NCI-H1694 (cell line): ENCODE measurements at places on chromosomes 16 and 17.

DNA sequence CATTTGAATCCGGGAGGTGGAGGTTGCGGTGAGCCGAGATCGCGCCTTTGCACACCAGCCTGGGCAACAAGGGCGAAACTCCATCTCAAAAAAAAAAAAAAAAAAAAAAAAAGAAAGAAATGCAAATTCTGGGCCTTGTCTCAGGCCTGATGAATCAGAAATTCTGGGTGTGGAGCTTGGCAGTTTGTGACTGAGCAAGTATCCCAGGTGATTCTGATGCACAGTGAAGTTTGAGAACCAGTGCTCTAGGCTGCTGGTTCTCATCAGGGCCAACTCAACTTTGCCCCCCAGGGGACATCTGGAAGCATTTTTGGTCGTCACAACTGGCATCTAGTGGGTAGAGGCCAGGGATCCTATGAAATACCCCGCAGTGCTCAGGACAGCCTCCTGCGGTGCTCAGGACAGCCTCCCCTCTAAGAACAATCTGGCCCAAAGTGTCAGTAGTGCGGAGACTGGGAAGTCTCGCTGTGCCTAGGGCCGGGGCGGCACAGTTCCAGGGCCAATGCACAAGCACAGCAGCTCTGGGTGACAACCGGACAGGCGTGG is 55.9 kb downstream of the SDK2 start:
- no peak for DNase-seq

DNA sequence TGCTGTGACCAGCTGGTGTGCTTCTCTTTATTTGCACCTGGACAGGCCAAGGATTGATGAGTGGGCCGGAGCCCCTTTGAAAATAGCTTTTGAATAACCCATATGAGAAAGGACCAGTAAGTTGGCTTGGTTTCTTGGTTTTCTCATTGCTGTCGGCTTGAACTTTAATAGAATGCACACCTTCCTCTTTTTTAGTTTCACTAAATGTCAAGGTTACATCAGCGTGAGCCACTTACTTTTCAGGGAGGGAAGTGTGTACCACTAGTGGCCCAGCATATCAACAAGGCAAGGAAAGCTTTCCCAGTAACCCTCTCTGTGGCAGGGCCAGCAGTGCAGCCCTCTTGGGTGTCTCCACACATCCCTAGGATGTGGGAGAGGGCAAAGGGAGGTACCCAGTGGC is 433.3 kb downstream of the CA10 start:
- no peak for DNase-seq

DNA sequence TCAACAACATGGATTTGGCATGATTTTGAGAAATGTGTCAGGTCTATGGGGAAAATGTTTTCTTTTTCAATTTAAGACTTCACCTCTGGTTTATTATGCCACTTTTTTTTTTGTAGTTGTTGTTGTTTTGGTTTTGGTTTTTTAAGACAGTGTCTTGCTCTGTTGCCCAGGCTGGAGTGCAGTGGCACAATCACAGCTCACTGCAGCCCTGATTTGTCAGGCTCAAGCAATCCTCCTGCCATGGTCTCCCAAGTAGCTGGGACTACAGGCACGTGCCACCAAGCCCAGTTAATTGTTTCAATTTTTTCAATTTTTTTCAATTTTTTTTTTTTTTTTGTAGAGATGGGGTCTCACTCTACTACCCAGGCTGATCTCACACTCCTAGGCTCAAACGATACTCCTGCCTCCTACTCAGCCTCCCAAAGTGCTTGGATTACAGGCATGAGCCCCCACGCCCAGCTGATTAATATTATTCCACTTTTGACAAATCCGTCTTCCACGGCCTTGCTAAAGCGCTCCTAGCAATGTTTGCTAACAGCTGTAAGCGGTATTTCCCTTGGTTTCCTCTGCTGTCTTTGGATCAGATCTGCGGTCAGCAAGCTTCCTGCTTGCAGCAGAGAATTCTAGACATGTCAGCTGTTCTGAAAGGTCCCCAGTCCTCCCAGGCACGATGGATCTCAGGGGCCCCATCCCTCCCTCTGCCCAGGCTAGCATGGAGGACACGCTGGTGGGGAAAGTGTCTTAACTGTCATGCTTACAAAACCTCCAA is 7.0 kb upstream of the MILR1 start:
- no peak for DNase-seq

GRCh38 chr17:61202564-61202963 is 197.1 kb upstream of the TBX2 start:
- no peak for DNase-seq

GRCh38 chr17:39115135-39115534 is 36.3 kb downstream of the PLXDC1 start:
- no peak for DNase-seq

DNA sequence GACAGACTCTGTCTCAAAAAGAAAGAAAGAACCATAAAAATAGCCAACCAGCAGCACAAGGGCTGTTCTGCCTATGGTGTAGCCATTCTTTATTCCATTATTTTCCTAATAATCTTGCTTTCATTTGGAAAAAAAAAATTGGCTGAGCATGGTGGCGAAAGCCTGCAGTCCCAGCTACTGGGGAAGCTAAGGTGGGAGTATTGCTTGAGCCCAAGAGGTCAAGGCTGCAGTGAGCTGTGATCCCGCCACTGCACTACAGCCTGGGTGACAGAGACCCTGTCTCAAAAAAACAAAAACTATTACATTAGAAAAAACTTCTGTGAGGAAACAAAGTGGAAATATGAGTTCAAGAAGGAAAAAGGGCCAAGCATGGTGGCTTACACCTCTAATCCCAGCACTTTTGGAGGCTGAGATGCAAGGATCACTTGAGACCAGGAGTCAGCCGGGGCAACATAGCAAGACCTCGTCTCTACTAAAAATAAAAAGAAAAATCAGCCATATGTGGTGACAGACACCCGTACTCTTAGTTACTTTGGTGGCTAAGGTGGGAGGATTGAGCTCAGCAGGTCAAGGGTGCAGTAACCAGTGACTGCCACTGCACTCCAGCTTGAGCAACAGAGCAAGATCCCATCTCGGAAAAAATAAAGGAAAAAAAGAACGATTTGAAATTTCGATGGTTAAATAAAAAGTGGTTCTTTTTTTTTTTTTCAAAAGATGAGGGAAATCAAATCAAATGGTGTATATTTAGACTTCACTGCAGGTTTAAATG is 2.5 kb downstream of the DCAKD start:
- DNase-seq = no peak

DNA sequence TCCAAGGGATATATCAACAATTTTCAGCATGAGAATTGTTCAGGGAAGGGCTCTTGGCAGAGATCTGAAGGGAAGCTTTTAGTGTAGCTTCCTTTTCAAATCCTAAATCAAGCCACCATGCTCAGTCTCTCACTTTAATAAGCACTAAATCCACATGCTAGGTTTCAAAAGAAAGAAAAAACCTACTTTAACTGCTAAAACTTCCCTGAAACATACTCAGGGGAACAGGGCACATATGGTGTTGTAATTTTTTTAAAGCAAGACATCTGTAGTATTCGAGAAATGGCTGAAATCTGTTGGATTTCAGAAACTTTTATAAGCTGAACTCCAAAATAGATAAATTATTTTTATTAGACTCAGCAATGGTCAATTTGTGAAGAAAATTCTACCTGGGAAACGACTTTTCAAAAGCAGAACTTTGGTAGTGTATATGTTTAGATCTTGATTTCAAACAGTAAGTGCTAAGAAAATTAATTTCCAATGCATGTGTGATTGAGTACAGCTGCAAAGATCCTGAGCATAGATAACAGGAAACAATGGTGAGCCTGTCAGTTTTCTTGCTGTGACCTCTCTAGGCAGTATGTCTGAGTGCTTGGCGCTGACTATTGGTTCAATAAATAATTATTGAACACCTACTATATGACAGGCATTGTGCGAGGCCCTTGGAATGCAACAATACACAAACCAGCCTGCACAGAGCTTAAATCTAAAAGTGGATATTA is 804.5 kb upstream of the SOX9 start:
- no peak for DNase-seq

DNA sequence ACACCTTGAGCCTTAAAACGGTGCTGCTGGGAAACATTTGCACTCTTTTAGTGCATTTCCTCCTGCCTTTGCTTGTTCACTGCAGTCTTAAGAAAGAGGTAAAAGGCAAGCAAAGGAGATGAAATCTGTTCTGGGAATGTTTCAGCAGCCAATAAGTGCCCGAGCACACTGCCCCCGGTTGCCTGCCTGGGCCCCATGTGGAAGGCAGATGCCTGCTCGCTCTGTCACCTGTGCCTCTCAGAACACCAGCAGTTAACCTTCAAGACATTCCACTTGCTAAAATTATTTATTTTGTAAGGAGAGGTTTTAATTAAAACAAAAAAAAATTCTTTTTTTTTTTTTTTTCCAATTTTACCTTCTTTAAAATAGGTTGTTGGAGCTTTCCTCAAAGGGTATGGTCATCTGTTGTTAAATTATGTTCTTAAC is 4.4 kb downstream of the SOX9 start:
- no peak for DNase-seq

GRCh38 chr16:27326738-27327585 is 13.2 kb downstream of the IL4R start:
- DNase-seq = no peak

DNA sequence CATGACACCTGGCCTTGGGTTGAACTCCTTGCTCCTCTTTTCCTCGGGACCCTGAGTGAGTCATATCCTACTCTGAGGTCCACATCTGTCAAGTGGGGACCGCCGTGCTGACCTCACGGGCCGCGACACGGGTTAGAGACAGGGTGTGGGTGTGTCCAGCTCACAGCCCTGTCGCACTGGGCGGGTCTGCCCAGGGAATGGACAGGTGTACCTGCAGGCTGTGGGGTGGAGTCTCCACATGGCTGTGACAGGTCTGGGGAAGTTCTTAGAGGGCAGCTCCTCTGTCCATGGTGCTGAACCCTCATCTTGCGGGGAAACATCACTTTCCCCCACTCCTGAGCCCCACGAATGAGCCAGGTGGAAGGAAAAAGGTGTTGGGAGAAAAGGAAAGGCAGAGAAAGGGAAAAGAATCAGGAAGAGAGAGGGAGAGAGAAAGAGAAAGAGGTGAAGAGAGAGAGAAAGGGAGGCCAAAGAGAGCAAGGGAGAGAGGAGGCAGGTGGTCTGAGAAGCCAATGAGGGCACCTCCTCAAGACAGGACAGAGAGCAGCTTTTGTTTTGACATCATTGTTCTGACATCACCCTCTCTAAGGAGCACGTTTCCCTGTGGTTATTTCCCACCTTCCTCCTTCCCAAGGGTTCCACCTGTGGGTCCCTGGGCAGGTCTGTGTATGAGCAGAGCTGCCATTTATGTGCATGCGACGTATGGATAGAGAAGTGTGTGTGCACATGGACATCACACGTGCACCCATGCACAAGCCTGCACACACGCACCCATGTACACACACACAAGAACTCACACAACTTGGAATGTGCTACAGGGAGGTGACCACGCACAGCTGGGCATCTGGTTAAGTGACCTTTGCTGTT is 32.6 kb upstream of the CBFA2T3 start:
- no peak for DNase-seq

DNA sequence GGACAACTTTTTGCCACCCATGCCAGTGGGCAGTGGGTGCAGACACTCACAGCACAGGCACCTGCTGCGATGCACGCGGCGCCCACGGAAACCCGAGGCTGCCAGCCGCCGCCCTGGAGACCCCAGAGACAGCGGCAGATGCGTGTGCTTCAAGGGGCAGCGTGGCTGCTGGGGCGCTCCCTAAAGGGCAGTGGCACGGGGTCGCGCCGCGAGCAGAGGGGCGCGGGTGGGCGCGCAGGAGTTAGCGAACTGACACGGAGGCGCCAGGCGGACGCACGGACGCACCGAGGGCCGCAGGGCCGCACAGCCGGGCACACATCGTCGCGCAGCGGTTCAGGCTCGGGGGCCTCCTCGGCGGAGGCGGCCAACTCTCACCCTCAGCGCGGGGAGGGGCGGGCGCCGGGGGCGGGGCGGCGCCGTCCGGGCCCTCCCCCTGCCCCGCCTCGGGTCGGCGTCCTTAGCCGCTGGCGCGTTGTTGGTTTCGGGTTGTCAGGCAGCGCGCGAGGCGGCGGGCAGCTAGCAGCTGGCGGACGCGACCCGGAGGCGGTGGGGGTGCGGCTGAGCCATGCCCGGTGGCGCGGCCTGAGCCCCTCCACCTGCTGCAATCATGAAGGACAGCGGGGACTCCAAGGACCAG is at the start of gene KIF19:
KIF19 (plus strand) TSS at position 484 of the 637 bp plus-strand sequence; CDS start at position 608, 124 bp downstream.
- DNase-seq = no peak

GRCh38 chr17:41754066-41754465 is 19.6 kb upstream of the HAP1 start:
- no peak for DNase-seq

DNA sequence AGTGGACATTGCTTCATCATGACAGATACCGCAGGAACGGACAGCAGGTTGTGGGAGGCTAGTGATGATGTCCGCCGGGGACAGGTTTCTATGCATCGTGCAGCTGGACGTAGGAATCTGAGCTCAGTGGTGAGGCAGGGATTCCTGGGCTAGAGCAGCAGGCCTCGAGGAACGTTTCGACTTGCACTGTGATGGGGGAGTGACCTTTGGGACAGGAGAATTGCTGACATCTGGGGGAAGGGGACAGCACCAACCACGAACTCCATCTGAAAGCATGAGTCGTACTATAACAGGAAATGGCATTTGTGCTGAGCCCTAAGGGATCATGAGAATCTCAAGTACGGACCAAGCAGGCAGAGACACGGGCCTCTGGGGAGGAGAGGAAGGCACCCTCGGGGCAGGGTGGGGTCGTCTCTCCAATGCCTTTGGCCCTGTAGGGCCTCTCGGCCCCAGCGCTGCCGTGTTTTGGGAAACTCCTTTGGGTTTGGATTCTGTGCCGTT is 65.8 kb upstream of the ENDOV start:
- no peak for DNase-seq

- DNase-seq = no peak
These were observed 46.9 kb downstream of the NFATC3 start for GRCh38 chr16:68131813-68132706.

- peak; percentile 34 for DNase-seq
These were observed 138.0 kb upstream of the NUDT7 start for GRCh38 chr16:77584205-77584859.

- DNase-seq = no peak
These were observed 295.8 kb downstream of the FOXL1 start for GRCh38 chr16:86874141-86874540.

DNA sequence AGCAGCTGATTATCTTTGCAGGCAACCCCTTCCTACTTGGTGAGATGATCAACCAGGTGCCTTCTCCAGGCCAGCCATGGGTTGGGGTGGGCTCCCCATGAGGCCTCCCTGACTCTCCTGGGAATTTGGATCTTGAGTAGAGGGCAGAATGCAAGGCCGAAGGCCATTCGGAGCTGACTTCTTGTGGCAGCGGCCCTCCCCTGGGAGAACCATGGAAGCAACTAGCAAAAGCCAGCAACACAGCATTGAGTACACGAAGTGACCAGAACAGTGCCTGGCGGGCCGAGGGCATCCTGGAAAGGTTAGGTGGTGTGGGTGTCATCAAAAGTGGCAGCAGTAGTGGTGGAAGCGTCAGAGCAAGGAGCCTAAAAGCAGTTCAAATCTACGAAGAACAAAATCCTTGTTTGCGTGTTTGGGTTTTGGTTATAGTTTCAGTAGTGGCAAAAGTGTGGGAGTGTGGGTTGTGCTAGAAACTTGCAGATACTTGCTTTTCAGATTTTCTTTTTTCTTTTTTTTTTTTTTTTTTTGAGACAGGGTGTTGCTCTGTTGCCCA is 2.0 kb upstream of the ALDH3A1 start:
- no peak for DNase-seq
